ENCODE measurements at places on chromosomes 11 and 22.
A peak's percentile ranks its signal among the peaks of the same experiment; 100 is the strongest.

- DNase-seq = no peak
These were observed 1.9 kb upstream of the UQCC3 start for GRCh38 chr11:62669420-62670161.

GRCh38 chr11:93850594-93851018 is at the start of gene VSTM5:
Gene VSTM5 (minus strand): TSS chr11:93850618. CDS start chr11:93850502, 116 bp downstream.
- no peak for DNase-seq

DNA sequence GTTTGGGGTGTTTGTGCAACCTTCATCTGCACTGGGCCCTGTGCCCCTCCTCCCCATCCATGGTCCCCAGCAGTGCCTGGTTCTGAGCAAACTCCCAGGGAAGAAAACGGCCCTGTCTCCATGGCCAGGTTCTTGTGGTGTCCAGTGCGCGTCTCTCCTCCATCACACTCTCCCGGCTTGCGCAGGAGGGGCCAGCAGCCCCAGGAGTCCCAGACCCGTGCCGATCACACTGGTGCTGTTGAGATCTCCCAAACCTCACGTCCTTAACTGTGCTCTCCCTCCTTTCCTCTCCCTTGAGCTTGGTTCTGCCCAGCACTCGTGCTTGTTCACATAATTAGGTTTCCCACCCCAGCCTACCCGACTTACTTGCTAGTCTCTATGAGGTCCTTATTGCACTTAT is 10.9 kb upstream of the GRK2 start:
- DNase-seq = no peak

DNA sequence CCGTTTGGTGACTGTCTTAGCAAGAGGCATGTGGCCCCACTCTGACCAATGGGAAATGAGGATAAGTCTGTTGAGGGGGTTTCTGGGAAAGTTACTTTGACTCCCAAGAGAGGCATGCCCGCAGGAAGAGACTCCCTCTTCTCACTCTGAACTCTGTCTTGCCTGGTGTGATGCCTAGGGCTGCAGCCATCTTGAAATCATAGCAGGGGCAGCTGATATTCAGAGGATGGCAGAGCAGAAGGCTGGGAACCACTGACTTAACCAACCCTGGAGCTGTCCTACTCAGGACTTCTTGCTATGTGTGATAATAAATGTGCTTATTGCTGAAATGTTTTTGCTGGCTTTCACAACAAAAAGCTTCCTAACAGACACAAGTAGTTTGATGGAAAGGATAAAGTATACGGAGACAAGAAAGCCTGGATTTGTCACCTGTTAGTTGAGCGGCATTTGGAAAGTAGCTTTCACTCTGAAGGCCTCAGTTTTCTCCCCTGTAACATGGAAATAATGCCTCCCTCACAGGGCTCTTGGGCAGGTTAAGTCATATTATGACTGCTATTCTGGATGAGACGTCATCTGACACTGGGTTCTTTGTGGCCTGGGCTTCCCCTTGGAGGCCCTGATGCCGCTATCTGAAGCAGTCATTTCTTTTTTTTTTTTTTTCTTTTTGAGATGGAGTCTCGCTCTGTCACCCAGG is 128.5 kb downstream of the CEP164 start:
- DNase-seq = no peak

DNA sequence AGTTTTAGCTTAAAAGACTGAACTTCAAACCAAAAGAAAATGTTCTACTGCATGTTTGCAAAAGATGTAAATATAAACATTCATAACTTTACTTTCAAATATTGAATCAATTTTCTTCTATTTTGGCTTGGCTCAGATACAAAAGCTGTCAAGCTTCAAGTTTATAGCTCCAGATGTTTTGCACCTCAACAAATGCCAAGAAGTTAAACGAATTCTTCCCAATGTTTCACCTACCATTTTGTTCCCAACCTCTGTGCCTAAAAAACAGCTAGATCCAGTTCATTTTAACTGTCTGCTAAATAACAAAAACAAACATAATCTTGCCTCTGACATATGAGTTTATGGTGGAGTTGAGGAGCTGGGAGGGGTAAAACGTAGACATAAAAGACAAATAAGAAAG is 76.5 kb downstream of the RAB30 start:
- no peak for DNase-seq

DNA sequence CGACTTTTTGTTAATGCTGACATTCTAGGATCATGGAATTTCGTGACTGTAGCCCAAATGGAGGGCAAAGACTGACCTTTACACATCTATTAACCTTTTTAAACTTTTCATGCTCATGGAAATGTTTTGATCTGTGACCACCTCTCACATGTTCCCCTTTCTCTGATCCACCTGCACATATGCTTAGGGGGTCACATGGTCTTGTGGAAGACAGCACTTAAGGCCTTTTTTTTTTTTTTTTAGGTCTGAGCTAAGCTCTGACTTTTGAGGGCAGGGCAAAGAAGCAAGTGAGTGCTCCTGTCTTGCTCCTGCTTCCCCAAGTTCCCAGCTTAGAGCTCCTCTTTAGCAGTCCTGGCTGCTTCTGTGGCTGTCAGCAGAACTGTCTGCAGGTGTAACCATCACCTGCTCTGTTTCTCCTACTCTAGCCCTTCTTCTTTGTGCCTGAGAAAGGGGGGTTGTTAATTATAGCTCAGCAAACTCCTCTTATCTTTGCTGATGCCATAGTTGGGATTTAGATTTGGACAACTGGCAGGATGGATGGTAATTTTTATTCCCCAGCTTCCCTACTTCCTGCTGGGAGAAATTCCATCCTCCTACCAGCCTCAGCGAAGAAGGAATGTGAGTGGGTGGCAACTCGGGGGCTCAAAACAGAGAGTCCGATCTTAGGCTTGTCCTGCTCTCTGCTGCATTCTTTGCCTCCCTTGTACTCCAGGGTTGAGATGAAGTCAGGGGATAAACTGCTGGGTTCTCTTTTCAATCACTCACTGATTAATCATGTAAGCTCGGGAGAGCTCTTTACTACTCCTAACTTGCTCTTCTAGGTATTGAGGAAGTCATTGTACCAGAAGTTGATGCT is 64.4 kb downstream of the GRAMD1B start:
- DNase-seq = no peak

DNA sequence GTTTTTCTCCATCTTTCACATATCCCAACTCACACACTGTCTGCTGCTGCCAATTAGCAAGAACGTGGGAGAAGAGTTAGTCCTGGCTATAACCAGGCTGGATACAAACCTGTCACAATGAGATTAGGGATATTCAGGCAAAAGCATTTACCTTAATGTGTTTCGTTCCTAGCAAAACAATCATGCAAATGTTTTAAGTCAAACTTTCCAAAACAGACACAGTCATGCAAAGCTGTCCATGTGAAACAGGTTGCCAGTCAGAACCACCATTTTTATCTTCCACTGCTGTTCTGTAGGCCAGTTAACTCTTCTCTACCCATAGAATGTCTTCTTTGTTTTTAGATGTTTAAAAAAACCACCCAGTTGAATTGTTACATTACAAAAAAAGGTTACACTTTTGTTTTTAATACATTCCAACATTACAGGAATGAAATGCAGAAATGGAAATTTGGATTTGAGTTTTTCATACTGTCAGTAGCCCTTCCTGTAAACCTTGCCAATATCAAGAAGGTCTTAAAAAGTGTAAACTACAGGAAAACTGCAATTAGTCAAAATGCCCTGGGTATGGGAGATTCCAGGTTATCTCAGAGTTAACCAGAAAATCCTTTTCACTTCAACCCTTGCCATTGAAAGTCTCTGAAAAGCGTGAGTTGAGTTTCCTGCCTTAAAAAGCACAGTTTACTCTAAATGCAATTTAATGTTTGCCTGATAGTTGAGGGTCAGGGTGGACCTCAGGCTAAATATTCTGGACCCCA is 34.2 kb upstream of the LDLRAD3 start:
- DNase-seq = no peak

GRCh38 chr11:76644591-76644990 is 26.0 kb downstream of the LRRC32 start:
- DNase-seq = no peak

GRCh38 chr22:49507607-49508292 is 319.9 kb downstream of the BRD1 start:
- no peak for DNase-seq

- DNase-seq = no peak
These were observed 91.3 kb downstream of the ARL14EP start for GRCh38 chr11:30414244-30414643.

DNA sequence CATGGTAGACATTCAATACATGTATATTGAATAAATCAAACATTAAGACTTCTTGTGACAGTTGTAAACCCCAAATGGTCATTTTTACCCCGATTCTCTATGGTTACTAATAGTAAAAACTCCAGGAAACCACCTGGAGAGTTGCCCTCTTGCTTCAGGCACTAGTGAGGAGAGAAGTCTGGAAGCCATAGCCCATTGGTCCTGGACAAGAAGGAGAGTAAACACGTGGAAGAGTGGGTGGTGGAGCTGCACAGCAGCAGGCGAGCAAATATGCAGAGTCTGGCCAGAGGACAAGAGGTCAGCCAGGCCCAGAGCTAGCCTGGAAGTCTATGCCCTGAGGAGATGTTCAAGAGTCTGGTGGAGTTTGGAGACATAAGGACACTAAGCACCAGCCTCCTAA is 17.7 kb downstream of the DCHS1 start:
- DNase-seq = no peak

GRCh38 chr22:37295213-37295886 is 13.0 kb downstream of the CYTH4 start:
- DNase-seq = no peak

DNA sequence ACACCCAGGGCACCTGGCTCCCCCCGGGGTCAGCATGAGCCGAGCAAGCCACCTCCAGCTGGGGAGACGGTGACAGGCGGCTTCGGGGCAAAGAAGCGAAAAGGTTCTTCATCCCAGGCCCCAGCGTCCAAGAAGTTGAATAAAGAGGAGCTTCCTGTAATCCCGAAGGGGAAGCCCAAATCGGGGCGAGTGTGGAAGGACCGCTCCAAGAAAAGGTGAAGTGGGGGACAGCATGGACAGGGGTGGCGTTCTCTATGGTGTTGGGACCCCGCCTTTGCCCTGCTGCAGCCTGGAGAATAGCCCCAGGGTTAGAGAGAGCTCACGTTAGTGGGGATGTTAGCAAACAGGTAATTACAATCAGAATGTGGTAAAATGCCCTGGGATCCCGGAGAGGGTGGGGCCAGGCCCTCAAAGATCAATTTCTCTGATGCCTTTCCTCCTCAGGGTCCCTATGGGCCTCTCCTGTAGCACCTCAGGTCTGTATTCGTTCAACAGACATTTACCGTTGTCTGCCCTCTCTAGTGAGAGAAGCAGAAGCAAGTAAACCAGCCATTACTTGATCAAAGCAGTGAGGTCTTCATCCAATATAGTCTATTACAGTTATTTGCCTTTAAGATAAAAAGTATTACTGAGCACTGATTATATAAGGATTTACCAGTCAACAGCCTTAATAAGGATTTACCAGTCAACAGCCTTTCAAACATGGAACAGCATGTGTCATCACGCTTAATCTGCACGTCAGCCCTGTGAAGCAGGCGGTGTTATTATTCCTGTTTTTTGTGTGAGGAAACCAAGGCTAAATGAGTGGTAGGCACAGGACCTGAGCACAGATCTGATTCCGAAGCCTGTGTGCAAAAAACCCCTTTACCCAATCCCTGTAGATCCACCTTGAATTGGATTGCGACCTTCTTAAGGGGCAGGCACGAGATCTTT is 1.0 kb downstream of the CCDC86 start:
- peak; percentile 14 for DNase-seq

- no peak for DNase-seq
These were observed 866 bp upstream of the RRM1 start for GRCh38 chr11:4093519-4094347.

DNA sequence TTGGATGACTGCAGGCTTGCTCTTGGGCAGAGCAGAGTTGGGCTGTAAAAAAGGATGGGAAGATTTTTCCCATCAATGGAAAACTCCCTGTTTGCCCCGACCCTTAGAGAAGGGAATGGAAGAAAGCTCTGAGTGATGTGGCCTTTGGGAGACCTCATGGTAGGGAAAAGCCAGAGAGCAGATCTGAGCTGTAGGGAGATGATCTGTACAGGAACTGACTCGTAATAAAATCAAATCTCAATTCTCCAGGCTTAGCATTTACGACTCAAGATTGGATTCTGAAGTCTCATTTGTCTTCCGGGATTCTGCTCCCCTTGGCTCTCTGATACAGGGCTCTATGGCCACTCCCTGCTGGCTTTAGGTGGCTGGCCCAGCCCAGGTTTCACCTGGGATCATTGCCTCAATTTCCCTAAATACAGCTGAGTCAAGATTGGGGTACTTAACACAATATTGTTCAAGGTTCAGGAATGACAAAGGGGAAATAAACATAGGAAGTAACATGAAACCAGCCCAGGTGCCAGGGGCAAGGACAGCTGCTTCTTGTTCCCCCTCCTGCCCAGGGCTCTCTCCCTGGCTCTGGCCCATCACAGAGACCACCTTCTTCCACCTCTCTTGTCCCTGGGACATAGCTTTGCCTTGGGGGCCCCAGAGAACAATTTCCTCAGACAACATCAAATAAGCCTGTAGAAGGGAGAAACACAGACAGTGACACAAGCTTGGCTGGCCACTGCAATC is 38.4 kb upstream of the THY1 start:
- no peak for DNase-seq

GRCh38 chr11:37557990-37558389 is 960.0 kb upstream of the RAG2 start:
- DNase-seq = no peak

- no peak for DNase-seq
These were observed 138.5 kb upstream of the CTSC start for GRCh38 chr11:88475991-88476418.

- DNase-seq = no peak
These were observed 309.8 kb upstream of the CNTN5 start for GRCh38 chr11:98710986-98711385.

DNA sequence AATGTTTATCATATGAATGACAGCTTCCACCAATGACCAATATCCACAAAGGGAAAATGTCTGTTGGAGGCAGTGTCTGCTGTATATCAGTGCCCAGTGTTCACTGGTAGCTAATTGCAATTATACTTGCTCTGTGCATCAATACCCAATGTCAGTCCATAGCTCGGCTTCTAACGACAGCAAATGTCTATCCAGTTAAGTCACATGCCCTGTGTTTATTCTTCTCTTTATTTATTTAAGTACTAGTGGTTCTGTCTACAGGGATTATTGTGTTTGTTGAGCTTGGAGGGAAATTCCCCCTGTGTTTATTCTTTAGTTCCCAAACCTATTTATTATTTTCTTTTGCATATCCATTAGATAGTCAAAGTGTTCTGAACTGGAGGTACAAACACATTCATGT is 18.6 kb downstream of the TSKU start:
- no peak for DNase-seq

Data from inflammatory macrophage treated with lipopolysaccharide for 4 hours (primary cell).